ENCODE measurements at places on chromosomes 5 and 9.

DNA sequence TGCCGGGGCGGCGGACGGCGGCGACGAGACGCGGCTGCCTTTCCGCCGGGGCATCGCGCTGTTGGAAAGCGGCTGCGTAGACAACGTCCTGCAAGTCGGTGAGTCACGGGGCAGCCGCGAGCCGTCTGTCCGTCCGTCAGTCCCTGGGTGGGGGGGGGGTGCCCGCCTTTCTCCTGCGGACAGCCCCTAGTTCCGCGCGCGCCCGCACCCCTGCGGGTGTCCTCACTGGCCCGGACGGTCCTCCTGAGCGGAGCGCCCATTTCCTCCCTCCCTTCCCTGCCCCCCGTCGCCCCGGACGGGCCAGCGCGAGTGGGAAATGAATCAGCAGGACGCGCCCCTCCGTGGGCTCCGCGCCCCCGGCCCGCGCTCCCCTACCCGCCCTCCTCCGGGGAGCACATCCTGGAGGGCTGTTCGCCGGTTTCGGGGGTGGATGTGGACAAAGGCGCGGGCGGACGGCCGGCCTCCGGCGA is 828 bp downstream of the ZSWIM6 start:
- no peak for DNase-seq

DNA sequence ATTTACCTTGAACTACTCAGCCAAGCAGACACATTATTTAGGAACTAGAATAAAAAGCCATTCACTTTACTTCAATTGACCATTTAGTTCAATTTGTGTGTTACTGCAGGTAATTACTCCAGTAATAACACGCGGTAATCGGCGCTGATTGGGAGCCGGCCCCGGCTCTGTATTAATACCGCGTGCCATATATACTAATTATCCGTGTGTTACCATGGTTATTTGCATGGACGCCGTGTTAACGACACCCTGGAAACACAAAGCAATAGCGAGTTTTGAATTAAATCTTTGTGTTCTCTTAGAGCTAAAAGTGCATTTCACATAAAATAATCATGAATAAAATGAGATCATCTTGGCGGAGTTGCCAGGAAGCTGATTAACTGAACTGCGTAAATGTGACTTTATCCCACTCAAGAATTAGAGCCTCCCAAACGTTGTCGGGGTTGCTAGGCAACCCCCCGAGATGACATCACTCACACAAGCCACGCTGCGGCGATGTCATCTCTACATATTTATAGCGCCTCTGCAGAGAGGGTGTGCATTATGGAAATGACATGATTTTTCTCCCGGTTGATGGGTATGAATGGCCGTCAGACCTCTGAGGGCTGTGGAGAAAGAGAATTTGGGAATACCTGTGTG is 41.4 kb upstream of the RNU6ATAC start:
- DNase-seq, result no peak

DNA sequence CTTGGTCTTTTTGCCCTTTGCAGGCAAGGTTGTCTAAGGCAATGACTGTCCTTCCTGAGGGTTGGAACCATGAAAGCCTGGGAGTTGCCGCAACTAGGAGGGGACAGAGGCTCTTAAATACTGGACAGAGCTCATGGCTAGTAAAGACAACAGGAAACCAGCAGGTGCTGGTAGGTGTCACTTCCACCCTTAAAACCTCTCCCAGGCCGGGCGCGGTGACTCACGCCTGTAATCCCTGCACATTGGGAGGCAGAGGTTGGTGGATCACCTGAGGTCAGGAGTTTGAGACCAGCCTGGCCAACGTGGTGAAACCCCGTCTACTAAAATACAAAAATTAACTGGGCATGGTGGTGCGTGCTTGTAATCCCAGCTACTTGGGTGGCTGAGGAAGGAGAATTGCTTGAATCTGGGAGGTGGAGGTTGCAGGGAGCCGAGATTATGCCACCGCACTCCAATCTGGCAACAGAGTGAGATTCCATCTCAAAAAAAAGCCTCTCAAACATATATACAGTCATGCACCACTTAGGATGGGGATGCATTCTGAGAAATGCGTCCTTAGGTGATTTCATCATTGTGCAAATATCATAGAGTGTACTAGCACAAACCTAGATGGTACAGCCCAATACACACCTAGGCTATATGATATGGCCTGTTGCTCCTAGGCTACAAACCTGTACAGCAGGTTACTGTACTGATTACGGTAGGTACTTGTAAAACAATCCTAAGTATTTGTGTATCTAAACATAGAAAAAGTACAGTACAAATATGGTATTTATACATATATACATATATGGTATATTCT is 102.7 kb downstream of the HSPA4 start:
- DNase-seq, result no peak

GRCh38 chr9:85137696-85138095 is 468.2 kb downstream of the NTRK2 start:
- no peak for DNase-seq

GRCh38 chr5:33939556-33940262 is 3.5 kb downstream of the RXFP3 start:
- no peak for DNase-seq

All from T-helper 2 cell (primary cell).